Stimulated activated CD4-positive, alpha-beta T cell treated with anti-CD3 and anti-CD28 coated beads, Interleukin-2, amount 100 ng/mL, for 24 hours (primary cell): ENCODE measurements at places on chromosomes 16 and 17.

GRCh38 chr16:7590934-7591333 is 258.3 kb downstream of the RBFOX1 start:
- no peak for DNase-seq

DNA sequence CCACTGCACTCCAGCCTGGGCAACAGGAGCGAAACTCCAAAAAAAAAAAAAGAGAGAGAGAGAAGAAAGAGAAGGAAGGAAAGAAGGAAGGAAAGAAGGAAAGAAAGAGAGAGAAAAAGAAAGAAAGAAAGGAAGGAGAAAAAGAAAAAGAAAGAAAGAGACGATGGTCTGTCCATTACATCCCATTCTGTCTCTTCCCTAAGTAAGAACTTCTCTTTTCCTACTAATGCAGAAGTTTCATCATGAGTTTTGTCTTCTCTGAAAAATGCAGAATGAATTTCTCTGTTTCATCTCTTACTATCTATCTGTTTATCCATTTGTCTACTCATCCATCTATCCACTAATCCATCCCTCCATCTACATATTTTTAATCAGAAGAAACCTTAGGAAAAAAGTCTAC is 94.9 kb upstream of the MED13 start:
- no peak for DNase-seq

- peak; percentile 75 for DNase-seq
Measured at GRCh38 chr16:48117217-48118105, 38.3 kb downstream of the ABCC12 start.

DNA sequence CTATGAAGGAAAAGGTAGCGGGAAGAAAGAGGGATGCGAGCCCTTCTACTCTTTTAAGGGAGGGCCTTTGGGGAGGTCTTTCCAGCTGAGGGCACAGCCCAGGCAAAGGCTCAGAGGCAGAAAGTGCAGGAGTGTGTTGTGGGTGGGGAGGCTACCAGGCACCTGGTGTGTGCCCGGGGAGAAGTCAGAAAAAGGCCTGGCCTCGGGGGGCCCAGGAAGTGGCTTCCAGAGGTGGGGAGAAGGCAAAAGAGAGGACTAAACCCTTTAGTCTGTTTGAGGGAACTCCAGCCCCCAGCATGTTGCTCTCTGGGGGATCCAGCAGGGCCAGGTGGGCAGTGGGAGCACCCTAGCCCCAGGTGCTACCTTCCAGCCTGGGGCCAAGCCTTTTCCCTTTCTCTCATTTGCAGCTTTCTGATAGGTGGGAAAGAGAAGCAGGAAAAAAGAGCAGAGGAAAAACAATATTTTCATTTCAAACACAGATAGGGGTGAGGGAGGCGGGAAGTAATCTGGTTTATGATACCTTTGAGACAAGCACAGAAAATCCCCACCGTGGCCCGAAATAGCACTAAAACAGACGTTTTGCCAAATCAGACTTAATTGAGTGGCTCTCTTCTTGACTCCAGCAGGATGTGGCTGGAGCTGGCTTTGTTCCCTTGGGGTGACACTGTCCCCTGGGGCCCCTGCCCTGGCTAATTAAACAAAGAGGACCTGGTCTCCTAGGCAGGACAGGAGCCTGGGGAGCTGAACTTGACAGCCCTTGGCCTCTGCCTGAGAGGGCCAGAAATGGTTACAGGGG is 10.4 kb downstream of the RAI1 start:
- DNase-seq, result no peak

GRCh38 chr17:51496378-51496777 is 236.0 kb downstream of the UTP18 start:
- no peak for DNase-seq

DNA sequence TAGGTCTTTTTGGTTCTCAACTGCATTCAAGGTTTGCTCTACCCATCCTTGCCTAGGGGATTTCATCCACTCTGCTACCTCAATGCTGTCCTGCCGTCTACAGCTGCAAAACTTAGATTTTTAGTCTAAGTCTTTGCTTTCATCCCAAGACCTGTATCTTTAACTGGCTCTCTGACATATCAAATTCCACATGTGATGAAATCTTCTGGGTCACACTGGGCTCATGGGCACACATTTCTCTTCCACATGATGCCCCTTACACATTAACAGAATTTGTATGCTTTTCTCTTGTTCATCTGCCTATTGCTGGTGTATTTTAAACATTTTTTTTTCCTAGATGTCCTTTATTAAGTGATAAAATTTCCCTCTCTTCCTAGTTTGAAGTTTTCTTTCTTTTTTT is 39.6 kb downstream of the MAF start:
- DNase-seq, result no peak

GRCh38 chr17:43126911-43127290 is 1.7 kb upstream of the BRCA1 start:
- no peak for DNase-seq

DNA sequence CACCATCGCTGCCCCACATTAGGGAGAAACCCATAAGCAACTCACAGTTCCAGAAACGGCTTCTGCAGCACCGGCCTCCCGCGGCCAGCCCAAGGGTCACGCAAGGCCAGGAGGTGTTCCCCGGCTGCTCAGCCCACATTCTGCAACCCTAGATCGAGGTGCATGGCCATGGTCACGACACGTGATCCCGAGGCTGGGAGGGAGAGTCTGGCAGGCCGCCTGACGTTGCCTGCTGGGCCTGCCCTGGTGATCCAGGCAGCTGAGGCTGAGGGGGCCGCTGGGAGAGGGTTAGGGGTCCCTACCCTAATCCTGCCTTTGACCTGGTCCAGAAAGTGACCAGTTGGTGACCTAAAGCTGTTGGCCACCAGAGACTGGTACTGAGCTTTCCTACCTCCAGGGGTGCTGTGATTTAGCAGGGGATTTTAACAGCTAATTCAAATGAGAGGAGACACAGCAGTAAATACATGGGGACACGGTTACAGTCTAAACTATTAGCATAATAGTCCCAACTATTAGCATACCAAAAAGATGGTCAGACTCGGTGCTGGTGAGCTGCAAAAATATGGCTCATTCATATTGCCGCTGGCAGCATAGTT is 97.4 kb upstream of the CIBAR2 start:
- DNase-seq, result no peak

GRCh38 chr17:45425125-45425983 is 7.3 kb downstream of the ARHGAP27 start:
- DNase-seq, result no peak

DNA sequence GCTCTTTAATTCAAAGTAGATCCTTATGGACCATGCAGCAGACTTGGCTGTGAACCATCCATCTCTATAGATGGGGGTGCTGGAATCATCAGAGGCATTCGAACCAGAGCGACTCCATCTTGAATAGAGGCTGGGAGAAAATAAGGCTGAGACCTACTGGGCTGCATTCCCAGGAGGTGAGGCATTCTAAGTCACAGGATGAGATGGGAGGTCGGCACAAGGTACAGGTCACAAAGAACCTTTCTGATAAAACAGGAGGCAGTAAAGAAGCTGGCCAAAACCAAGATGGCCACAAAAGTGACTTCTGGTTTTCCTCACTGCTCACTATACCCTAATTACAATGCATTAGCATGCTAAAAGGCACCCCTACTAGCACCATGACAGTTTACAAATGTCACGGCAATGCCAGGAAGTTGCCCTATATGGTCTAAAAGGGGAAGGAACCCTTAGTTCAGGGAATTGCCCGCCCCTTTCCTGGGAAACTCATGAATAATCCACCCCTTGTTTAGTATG is 89.2 kb upstream of the BRD7 start:
- no peak for DNase-seq

- no peak for DNase-seq
Measured at GRCh38 chr16:69481901-69482341, 57.5 kb downstream of the CYB5B start.

DNA sequence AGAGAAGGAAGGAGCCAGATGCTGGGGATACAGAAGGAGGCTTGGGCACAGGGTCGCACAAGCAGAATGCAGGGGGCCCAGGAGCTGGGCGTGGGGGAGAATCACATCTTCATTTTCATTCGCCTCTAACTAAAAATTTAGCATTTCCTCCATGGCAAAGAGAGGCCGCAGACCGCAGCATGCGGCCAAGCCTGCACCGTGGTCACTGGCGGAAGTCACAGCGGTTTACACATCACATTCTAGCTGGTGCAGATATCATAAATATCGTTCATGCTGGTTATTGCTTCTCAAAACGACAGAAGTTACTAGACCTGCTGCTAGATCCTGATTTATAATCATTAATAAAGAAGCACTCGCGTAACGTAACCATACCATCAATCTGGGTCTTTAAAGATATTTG is 162.0 kb downstream of the NTN1 start:
- no peak for DNase-seq
